ENCODE measurements at places on chromosomes 2 and 18. TPM values are rescaled to one million over a fixed set of nuclear protein-coding genes. Genes with fewer than 3 reads are reported as not detected.

Gene TMEM247
- polyA plus RNA-seq, result not detected

Gene MPV17
- 276 TPM for polyA plus RNA-seq

Gene WNT10A
- polyA plus RNA-seq, result not detected

Gene UGT1A9
- polyA plus RNA-seq, result not detected

Gene MAP4K4
- polyA plus RNA-seq, result 2.1 TPM

Gene EFHD1
- not detected for polyA plus RNA-seq

Gene ABCG5
- polyA plus RNA-seq, result not detected
